ENCODE measurements at places on chromosomes 7 and 10.

GRCh38 chr7:84510505-84510904 is 315.9 kb upstream of the SEMA3A start:
- DNase-seq = no peak

- DNase-seq = no peak
These were observed 462 bp downstream of the KIAA1549 start for GRCh38 chr7:138980563-138981291.

DNA sequence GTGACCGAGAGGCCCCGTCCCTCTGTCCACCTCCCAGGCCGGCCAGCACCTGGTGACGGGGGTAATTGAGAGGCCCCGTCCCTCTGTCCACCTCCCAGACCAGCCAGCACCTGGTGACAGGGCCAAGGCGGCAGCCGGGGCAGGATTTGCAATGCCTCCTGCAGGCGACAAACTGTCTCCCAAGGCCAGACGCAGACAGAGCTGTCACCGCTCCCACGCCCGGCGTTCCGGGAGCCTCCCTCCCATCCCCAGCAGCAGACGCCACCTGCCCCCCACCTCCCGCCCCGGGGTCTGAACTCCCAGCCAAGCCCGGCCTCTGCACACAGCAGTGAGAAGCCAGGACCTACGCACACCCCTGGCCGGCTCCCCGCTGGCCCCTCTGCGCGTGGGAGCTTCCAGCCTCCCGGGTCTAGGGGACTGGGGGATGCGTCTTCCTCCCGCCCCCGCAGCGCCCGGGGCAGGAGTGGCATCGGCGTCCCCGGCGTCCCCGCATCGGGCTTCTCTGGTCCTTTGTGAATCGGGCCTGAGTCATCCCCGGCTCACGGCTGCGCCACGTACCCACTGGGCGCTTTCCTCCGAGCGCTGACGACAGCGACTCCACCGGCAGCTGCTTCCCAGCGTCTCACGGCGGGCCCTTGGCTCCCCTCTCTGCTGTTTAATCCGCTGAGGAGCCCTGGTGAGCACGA is 95.1 kb upstream of the DIP2C start:
- DNase-seq = no peak

DNA sequence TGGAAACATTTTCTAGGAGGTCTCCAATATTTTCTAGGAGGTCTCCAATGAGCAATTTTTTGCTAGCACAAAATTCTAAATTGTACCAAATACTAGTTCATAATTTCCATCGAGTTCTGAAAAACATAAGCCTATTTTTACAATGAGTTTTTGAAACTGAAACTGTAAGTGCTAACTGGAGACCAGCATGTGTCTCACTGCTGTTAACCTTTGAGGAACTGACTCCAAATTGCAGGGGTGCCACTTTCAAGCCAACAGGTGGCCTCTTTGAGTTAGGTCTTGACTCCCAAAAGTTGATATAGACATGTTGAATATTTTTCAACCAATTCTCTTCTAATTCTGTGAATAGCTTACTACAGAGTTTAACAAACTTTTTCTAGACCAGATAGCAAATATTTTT is 58.8 kb downstream of the CAV1 start:
- DNase-seq = no peak

- no peak for DNase-seq
These were observed 46.1 kb upstream of the ZMIZ1 start for GRCh38 chr10:79022565-79023230.

DNA sequence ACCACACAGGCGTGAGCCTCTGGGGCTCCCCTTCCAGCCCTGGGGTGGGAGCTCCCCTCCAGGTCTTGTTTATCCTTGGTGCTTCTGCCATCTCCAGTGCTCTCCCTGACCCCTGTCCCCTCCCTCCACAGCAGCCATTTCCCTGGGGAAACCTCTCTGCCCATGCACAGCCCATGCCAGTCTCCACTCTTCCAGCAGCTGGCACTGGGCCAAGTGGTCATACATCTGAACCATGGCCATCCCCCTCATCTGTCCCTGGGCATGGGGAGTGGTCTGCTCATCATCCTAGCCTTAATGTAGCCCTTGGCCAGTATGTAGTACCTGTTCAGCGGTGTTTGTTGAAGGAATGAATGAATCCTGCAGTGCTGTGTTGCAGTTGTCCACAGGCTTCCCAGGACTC is 172.4 kb upstream of the ZNF32 start:
- no peak for DNase-seq

GRCh38 chr7:9782275-9782674 is 1191.4 kb upstream of the PHF14 start:
- DNase-seq = no peak

DNA sequence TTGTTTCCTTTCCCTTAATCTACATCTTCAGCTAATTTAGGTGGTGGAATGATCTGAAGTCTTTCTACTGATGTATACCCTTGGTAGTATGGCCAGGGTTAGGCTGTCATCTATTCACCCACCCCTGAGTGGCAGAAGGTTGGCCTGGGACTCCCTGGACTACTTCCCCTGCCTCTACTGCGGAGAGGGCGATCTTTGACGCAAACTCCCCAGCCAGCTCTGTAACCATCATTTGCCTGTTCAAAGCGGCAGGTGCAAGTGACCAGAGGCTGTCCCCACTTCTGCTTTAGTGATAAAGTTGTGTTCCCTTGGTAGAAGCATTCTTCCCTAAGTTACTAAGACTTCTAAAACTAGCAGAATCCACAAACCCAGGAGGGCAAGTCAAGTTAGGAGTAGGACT is 70.8 kb upstream of the UNC5B start:
- DNase-seq = no peak

- DNase-seq = no peak
These were observed 260.1 kb downstream of the WDR37 start for GRCh38 chr10:1316121-1316808.

DNA sequence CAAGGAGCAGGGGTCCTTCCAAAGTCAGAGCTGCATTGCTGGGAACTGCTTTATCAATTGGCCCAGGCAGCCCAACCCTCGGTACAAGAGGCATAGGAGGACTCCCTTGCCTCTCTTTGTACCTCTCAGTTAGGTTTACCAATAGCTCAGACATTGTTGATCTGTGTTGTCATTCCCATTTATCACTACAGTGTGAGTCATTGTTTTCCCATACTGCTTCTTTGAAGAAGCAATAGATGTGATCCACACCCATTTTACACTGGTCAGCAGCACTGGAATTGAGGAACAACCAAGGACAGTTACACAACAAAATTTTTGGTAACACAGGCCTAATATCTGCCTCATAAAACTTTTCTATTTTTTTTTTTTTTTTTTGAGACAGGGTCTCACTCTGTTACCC is 307.2 kb downstream of the SNX13 start:
- no peak for DNase-seq

- no peak for DNase-seq
These were observed 13.4 kb upstream of the SMNDC1 start for GRCh38 chr10:110317866-110318850.

DNA sequence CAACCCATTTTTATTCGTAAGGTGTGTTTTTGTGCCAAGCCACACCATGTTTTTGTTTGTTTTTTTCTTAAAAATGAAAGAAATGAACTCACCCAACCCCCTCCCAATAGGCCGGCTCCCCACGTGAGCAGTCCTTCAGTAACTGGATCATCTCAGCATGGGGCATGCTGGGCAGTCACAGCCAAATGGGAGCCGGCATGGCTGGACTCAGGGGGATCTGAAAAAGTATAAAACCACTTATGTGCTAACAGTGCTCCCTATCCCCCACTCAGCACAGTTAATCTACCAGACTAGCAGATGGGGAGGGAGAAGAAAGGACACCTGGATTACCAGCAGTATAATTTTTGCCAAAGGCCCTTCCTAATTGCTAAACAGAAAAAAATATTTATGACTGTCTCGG is 39.3 kb downstream of the BAZ1B start:
- DNase-seq = no peak

DNA sequence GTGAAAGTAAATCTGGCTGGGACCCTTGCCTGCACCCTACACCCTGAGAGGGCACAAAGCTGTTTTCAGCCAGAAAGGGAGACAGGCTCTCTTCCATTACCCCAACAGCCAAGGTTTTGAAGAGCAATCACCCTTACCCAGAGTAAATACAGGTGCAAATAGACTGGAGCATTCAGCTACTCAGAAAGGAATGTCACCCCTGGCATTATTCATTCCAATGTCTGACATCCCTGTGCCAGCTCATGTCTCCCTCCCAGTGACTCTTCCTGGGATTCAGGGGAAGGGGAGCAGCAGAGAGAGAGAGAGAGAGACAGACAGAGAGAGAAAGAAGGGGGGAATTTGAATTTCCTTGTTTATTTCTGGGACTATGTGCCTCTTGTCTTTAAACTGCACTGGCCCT is 611.8 kb downstream of the SORCS3 start:
- DNase-seq = no peak

DNA sequence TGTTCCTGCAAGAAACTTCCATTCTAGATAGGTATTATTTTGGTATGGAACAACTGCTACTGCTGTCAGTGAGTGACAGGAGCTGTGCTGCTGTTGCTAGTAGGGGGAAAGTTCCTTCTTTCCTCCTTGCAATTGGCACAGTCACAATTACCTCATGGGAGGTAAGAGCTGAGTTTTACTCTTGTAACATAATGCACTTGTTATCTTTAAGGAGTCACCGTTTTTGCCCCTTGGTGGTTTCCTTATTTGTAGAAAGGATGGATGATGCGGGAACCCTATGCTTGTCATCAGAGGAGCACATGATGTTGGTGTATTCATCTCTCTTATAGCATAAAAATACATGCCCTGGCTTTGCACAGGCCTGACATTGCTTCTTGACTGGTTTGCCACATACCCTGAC is 234.7 kb upstream of the NPY start:
- DNase-seq = no peak

DNA sequence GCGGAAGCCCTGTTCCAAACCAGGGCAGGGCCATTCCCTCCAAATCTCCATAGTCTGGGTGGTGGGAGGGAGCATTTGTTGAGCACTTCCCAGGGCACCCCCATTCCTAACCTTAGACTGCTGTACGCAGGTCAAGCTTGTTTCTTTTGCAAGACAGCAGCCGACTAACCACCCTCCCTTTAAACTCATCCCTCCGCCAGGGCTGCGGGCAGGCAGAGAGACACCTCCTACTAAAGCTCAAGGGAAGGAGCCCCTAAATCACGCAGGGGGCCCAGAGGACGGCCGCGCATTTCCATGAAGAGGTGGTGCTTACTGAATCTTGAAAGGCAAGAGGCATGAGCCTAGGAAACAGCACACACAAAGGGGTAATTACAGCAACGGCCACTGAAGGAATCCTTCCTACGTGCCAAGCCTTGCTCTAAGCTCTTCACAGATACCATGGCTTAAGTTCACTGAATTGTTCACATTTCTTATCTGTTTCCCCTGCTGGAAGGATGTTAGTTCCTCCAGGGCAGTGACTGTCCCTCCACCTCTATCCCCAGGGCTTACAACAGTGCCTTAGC is 90.0 kb downstream of the PROSER2 start:
- no peak for DNase-seq

- no peak for DNase-seq
These were observed 88.9 kb downstream of the CABCOCO1 start for GRCh38 chr10:61751599-61751998.

GRCh38 chr10:80520661-80521470 is 16.8 kb upstream of the SH2D4B start:
- no peak for DNase-seq

- DNase-seq = no peak
These were observed 184.9 kb upstream of the MKI67 start for GRCh38 chr10:128310971-128311658.

GRCh38 chr10:69508738-69509340 is 57.6 kb downstream of the TSPAN15 start:
- DNase-seq = no peak

- DNase-seq = no peak
These were observed 19.8 kb downstream of the ERCC6 start for GRCh38 chr10:49518982-49519578.
